Astrocyte of the spinal cord (primary cell): ENCODE measurements at places on chromosomes 12 and 14.

DNA sequence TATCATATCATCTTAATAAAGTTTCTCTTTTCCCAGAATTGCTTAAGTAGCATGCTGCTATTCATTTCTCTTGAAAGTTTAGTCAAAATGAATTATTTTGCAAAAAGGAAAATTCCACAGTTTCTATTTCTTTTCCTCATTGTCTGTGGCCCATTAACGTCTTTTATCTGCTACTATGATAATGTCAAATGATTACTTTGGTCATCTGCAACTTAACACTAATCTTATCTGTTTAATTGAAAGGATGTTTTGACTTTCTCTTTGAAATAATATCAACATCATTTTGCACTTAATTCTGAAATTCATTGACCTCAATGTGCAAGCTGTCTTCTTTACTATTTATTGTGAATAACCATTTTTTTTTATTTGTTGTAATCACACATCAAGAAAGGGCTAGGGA is 146.5 kb upstream of the SLCO1C1 start:
- DNase-seq: no peak

- DNase-seq: no peak
These were observed 5.0 kb downstream of the TTC9 start for GRCh38 chr14:70646705-70647104.

DNA sequence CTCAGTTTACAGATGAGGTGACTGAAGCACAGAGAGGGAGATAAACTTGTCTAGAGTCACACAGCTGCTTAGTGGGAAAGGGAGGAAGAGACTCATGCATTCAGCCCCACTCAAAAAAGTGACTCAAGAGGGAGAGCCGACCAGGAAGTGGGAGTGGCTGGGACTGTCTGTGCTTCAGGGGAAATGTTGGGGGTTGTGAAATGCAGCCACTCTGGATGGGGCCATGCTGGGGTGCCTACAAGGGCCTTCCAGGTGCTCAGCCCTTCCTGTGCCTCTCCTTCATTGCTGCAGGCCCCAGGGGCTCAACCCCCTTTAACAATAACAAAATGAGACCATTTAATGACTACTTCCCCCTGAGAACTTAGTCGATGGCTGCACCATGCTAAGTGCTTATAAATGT is 41.8 kb downstream of the CACNA1C start:
- no peak for DNase-seq

DNA sequence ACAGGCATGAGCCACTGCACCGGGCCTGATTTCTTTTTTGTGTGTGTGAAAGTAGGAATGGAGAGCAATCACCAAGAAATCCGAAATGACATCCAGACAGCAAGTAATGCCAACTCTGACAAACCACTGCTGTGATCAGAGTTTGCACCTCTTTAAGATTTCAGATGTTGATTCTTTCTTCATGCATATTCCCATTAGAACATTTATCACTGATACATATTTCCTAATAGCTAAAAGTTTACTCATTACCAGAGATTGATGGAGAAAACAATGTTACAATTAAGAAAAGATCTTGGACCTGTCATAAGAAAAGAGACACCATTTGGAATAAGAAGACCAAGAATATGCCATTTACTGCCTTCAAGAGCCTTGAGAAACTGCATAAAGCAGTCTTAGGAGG is 217.0 kb upstream of the MGAT4C start:
- DNase-seq: no peak

GRCh38 chr12:51196547-51196946 is 21.3 kb downstream of the POU6F1 start:
- DNase-seq: no peak

GRCh38 chr12:41917938-41918341 is 226.7 kb downstream of the GXYLT1 start:
- peak; percentile 27 for DNase-seq

- DNase-seq: no peak
These were observed 3.4 kb downstream of the PLBD2 start for GRCh38 chr12:113361574-113362370.

- DNase-seq: no peak
These were observed 174.7 kb downstream of the TTC8 start for GRCh38 chr14:88999137-88999536.

GRCh38 chr12:13278249-13278787 is 81.8 kb downstream of the EMP1 start:
- DNase-seq: peak; percentile 75

DNA sequence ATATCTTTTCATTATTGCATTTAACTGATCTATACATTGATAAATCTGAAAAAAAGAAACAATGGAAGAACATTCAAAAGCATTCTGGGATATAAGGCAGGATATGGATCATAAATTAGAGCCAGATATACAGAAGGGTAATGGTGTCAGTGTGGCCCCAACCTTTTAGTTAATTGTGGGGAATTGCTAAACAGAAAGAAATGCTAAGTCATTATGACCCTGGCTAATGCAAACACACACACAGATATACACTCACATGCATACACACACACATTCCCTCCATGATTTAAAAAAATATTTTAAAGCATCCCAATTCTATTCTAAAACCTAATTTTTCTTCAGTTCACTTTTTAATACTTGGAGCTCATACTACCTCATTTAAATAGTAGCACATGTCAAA is 404.5 kb downstream of the BCAT1 start:
- no peak for DNase-seq

GRCh38 chr12:103901518-103902173 is 28.6 kb upstream of the HSP90B1 start:
- DNase-seq: no peak

DNA sequence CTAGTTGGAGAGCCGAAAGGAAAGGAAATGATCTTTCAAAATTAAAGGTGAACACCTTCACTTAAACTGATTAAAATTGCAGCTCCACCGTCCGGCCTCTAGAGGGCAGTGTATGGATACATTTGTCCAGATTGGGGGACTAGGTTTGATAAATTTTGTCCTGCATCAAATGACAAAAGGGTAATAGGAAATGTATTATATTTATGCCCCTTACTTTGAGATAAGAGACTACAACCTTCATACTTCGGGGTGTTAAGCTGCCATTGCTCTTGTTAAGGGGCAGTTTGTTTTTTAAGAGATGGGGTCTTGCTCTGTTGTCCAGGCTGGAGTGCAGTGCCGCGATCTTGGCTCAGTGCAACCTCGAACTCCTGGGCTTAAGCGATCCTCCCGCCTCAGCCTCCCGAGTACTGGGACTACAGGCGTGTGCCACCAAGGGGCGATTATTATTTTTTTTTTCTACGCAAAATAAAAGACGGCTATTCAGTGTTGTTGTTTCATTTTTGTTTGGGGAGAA is 818 bp upstream of the SUOX start:
- DNase-seq: peak; percentile 72

DNA sequence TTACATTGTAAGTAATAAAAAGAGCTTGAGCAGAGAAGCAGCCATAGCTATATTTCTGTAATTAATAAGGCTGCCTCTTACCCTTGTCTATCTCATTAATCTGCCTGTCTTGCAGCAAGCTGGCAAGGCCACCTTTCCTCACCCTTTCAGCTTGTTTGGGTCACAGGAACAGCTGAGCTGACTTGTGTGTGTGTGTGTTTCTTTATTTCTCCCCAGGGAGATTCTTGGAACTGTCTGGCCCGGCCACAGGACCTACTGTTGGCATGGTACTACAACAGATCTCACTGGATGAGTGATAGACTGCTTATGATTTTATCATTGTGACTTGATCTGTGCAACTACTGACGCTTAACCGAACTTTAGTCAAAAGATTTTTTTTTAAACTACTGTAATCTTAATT is 213.7 kb downstream of the SLC2A13 start:
- DNase-seq: no peak

- no peak for DNase-seq
These were observed 55.4 kb downstream of the AKAP6 start for GRCh38 chr14:32384464-32384863.

GRCh38 chr14:92549105-92549858 is 35.7 kb downstream of the RIN3 start:
- DNase-seq: no peak

DNA sequence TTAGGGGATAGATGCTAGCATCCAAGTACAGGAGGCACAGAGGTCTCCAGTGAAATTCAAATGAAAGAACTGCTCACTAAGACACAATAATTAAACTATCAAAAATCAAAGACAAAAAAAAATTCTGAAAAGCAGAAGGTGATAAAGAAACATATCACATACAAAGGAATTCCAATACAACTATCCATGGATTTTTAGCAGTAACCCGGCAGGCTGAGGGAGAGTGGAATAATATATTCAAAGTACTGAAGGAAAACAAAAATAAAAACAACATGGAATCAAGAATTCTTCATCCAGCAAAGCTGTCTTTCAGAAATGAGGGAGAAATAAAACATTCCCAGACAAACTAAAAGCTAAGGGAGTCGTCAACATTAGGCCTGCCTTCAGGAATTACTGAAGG is 31.9 kb downstream of the A2M start:
- DNase-seq: no peak

DNA sequence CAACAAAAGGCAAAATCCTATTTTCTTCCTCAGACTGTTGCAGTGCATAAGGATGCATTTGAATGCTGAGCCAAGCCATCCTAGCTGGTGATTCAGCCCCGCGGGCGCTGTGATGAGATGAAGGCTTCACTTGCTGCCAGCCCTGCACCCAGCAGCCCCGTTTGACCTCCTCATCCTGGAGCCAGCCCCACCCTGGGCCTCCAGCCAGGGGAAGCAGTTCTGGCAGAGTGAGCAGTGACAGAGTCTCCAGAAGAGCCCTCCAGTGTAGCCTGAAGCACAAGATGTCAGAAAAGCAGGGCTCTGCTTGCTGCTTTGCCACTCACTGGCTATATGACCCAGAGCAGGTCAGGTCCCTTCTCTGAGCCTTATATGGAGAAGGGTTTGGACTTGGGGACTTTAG is 96.2 kb upstream of the HSPB8 start:
- no peak for DNase-seq

DNA sequence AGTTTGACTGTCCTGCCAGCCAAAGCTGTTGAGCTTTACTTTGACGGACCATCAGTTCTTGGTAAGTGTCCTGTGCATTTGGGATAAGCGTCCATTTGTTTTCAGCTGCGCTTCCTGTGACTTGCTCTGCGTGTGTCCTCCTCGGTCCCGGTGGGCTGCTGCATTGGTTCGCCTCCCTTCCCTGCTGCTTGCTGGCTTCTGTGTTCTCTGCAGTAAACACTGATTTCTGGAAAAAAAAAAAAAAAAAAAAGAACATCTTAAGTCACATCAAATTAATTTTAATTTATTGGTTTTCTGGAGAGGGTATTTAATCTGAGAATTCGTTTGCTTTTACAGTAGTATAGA is 264.1 kb downstream of the SEC23A start:
- DNase-seq: no peak

GRCh38 chr14:64645220-64645892 is 58.9 kb upstream of the PLEKHG3 start:
- DNase-seq: peak; percentile 96

DNA sequence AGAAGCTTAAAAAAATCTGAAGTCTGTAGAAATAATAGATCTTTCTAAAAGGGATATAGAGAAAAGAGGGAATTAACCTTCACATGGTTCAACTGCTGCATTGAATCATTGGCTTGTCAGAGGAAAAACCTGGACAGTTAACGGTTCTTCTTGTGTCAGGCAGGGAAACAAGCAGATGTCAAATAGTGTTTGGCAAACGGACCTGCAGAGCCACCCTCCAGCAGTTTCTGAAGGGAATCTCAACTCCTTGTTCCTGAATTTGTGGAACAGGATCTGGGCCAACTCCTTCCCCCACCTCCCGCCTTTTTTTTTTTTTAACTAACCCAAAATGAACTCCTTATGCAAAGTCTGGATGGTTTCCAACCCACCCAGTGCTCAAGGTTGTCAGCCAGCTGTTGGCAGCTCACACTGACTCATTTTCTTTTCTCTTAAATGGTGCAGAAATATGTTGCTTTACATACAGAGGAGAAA is 187.3 kb downstream of the CAND1 start:
- DNase-seq: peak; percentile 85

GRCh38 chr12:68951652-68952051 is 18.7 kb upstream of the CPM start:
- no peak for DNase-seq

DNA sequence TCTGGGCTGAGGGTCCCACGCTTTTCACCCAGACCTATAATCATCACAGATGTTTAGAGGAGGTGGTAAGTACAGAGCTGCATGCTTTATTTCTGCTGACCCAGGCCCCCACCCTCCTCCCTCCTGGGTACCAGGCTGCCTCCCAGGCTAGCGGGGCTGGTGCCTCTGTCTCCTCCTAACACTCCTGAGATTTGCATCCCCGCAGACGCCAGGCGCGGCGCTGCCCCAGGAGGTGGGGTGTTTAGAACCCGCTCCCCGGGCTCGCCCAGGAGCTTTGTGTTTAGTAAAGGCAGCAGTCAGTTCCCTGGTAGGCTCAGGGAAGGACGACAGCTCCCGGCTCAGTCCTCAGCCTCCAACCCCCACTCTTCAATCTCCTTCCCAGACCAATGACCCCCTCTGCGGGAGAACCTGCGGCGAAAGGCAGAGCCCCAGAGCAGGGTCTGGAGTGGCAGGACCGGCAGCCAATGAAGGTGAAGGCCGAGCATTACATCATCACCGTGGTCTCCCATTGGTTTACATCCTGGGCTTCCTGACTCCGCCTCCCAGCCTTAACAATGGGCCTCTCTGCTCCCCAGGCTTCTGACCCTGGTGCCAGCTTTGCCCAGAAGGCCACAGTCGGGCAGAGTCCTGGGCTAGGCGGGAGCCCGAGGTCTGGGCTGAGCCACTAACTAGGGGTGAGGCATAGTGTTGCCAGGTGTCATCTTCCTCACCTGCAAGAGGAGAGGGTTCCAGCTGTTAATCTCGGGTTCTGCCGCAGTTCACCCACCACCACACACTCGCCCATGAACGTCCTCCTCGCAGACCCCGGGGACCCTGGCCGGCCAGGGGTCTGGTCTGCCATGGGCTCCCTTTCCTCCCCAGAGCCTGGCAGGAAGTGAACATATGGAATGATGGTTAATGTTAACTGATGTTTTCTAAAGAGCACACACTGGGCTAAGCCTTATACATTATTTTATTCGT is 57.5 kb downstream of the CALM1 start:
- peak; percentile 83 for DNase-seq

GRCh38 chr12:27428466-27428865 is 18.1 kb upstream of the SMCO2 start:
- no peak for DNase-seq

GRCh38 chr12:6452245-6452943 is 552 bp downstream of the TAPBPL start:
- no peak for DNase-seq

DNA sequence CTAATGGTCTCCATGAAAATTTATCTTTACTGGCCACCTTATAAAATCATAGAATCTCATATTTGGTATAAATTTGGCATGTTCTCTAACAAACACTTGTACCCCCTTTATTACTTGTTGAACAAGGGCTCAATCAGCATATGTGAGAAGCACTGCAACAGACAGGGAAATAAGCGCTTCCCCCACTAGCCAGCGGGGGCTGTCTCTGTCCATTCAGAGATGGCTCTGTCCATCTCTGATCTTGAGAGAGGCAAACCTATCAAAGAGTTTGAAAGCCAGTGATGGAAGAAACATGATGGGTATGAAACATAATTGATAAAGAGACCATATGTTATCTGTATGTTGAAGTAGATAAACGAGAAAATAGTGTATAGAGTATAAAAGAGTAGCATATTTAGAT is 326.8 kb downstream of the PDZRN4 start:
- DNase-seq: no peak
